ENCODE measurements at places on chromosomes 1 and 21.

DNA sequence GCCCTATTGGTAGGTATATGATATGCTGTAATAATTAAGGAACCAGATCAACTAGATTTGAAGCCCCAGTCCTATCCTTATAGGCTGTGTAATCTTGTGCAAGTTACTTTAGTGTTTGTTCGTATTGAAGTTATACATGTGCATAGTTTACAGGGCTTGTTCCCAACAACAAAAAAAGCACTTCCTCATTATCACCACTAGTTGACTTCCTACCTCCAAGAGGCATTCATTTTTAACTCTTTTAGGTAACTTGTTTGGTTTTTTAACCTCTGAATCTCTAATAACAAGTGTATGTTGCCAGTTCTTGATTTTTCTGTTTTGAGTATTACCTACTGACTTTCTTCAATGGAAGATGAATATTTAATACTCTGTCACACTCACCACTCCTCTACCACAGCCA, 71.9 kb downstream of the ST3GAL3 start:
- DNase-seq = no peak

- DNase-seq = peak; percentile 95
Measured at GRCh38 chr21:32257962-32258785, 20.7 kb downstream of the MIS18A start.

DNA sequence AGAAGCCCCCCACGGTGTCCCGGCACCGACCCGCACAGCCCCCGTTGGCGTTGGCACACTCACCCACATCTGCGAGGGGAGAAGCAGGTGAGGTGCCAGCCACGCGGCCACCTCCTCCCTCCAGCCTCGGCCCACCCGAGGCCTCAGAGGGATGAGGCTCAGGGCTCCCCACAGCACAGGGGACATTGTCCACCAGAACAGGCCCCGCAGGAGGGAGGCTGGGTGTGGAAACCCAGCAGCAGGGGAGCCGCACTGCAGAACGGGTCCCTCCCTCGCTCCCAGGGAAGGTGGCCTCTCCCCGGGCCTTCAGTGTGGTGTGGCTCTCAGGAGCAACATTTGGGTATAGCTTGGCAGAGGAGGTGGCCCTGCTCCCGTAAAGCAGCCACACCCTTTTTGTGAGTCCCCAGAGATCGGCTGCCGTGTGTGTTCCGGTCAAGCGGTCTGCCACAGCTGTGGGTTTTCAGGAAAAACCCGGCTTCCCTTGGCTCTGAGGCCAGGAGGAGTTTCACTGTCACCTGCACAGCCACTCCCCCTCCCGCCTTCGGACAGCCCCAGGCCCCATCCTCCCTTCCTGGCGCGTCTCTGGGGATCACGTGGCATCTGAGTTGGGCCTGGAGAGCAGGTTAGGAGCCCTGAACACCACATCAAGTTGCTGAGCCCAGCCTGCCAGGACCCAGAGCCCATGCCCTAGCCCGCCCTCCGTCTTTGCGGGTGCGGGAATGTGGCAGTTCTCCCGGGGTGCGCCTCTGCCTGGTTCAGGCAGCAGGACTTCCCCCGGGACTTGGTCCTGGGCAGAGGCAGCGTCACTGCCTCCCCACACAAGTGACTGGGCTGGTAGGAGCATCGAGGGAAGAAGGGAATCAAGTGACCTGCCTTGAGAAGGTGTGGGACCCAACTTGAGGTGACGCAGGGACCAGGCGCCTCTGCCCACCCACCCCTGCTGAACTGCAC, 64.0 kb downstream of the MEGF6 start:
- peak; percentile 47 for DNase-seq

GRCh38 chr1:12184008-12184681, 17.4 kb downstream of the TNFRSF1B start:
- peak; percentile 87 for DNase-seq

DNA sequence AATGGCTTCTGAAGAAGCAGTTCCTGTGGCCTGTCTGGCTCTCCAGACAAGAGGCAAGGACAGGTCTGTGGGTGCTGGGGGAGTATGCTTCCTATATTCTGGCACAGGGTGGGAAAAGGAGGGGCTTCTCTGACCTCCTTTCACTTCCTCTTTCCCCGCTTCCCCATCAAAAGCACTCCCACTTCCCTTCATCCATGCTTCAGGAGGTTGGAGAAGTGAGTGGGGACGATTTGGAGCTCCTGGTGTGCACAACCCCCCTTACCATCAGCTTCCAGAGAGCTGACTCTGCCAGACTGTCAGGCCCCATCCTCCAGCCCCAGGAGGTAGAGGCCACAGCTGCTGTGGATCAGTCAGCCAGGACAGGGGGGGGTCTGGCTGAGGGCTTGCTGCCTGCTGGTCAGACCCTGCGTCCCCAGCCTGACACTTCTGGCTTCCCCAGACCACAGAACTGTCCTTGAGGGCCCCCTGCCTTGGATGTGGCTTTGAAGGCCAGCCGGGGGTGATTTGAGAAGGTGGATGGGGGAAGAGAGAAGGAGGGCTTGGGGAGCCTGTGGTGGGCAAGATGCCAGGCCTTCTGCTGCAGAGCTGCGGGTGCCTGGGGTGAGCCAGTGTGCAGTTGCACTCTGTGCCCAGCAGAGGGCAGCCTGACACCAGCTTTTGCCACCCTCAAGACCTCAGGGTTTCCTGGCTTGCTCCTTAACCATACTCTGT, 21.5 kb upstream of the TMEM222 start:
- peak; percentile 98 for DNase-seq

DNA sequence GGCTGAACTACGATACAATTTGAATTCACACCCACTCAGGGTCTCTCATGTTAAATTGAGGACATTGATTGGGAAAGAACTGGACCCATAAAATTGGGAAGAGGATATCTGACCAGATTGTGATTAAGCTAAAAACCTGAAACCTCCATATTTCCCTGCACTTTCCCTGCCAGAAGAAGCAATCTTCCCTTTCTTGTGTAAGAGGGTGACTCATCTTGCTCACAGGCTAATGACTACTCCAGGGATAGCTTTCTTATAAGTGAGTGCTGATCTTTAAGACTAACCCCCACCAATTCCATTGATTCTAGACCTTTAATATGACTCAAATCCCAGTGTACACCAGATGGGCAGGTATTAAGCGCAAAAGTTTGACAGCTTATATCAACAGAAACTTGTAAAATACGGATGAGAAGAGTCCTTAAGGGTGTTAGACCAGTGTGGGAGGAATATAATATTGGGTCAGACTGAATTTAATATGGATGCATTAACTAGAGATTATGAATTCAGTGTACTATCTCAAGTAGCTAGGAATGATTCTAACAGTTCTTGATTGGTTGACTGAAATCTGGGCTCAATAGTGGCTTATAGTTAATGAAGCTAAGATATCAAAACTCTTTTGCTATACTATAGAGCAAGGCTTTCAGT, 12.1 kb upstream of the SGIP1 start:
- no peak for DNase-seq

DNA sequence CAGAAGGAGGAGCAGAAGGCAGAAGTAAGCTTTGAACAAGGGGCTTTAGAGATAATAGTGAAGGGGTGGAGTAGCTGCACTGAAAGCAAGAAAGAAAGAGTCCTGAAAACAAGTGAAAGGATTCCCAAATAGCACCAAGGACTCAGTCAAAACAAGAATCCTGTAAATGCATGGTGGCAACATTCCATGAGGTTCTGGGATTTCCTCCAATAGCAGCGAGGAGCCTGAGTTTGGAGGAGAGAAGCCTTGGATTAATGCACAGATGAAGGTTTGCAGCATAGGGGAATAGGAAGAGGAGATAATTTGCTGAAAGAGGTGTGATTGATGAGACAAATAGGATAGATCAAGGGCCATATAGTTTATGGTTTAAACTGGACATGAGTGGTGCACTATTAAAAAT, 10.9 kb downstream of the KRTAP22-2 start:
- DNase-seq = no peak

- DNase-seq = no peak
Measured at GRCh38 chr1:160880216-160880615, 4.8 kb downstream of the ITLN1 start.

All from eye (tissue), 1 donor.